Adipose tissue (tissue), 3 donors: ENCODE measurements at places on chromosomes 7 and 10. TPM values are rescaled to one million over a fixed set of nuclear protein-coding genes. Genes with fewer than 3 reads are reported as not detected.

TMEM270 gene
- polyA plus RNA-seq: not detected

CNNM2 gene
- polyA plus RNA-seq: 3.2 TPM

MAGI2 gene
- 2.2 TPM for polyA plus RNA-seq

ASB13 gene
- polyA plus RNA-seq: 40.9 TPM

CXCL12 gene
- 33.2 TPM for polyA plus RNA-seq
